AG09309 (cell line): ENCODE measurements at places on chromosomes 1 and 21.

DNA sequence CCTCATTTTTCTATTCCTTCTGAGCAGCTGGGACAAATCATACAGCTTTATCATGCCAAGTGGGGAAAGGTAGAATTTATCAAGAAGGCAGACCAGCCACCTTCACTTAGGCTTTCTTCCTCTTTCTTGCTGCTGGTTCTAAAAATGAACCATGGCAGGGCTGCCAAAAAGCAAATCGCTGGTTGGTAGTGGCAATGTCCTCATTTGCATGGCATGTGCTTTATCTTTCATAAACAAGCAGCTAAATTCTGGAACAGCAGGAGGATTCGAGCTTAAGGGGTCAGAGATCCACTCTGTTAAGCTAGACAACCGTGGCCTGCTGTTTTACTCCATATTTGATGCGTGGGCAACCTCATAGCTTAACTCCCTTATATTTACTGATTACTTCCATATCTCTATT is 91.3 kb downstream of the RPE65 start:
- no peak for DNase-seq

DNA sequence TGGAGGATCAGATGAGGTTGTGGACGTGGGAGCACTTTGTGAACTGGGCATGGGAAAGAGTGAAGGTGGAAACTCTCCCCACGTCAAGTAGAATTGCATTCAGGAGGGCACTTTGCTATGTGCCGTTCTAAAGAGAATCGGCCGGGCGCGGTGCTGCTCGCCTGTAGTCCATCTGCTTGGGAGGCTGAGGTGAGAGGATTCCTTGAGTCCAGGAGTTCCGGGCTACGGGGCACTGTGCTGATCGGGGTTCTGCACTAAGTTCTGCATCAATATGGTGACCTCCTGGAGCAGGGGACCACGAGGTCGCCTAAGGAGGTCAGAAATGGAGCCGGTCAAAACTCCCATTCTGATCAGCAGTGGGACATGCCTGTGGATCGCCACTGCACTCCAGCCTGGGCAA is 141.9 kb downstream of the PEX14 start:
- DNase-seq: no peak

DNA sequence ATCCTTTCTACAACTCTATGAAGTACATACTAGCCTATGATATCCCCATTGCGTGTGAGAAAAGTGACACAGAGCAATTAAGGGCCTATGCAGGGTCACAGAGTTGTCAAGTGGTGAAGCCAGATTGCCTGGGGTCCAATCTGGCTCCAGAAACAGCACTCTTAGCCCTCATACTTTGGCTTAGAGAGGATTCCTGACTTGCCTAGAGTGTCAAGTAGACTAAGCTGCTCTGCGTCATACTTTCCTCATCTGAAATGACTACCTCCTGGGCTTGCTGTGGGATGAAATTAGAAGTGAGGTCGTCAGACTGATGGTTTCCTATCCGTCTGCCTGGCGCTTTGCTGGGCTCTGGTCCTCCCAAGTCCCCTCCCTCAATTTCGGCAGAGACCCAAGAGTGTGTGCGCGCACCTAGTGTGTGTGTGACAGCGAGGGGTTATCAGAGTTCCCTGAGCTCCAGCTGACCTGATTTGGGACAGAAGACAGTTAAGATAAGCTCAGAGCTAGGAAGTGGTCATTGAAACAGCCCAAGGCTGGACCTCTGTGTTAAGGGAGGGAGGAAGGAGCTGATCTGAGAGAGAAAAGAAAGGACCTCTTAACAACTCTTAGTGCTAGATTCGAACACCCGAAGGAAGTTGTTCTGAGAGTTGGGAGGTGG is 5.4 kb upstream of the NUAK2 start:
- DNase-seq: no peak

GRCh38 chr1:27690183-27690582 is 18.2 kb upstream of the IFI6 start:
- DNase-seq: no peak

DNA sequence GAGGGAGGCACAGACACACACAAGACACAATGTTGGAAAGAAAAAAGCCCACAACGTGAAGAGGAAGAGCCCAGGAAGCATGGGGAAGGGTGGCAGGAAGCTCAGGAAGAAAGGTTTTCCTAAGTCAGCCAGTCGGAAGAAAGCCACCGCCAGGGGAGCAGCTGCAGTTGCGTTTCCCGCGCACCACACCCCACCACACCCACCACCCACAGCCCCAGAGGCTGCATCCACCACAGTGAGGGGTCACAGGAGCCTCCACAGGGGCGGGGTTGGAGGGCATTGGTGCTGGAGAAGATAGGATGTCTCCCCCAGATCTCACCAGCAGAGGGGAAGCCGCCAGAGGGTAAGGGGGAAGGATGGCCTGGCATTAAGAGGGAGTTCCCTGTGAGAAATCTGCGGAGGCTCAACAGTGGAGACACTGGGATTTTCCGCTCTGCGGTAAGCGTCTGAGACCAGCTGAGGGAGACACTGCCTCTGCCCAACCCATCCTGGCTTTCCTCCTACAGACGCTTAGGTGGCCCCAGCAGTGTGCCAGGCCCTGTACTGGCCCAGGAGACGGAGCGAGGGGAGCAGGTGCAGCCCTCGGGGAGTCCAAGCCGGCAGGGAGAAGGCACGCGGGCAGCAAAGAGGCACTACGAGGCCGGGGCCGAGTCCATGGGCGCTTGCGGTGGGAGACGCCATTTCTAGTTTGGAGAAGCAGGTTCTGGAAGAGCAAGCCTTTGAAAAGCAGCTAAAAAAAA is 19.8 kb downstream of the PGLYRP3 start:
- DNase-seq: no peak

DNA sequence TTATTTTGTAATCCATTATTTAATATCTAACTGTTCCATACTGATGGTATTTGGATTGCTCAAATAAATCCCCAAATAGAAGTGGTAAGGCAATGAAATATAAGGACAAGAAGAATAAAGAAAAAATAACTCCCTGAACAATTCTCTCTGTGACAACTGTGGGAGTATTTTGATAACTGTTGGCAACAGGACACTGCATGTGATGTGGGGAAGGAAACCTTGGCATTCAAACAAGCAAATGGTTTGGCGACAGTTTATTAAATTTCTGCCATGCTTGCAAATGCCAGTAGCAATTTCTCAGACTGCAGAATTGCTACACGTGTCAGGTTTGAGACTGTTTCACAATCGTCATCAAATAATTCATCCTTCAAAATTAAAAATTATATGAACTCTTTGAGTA is 8.6 kb upstream of the MRPL39 start:
- no peak for DNase-seq

DNA sequence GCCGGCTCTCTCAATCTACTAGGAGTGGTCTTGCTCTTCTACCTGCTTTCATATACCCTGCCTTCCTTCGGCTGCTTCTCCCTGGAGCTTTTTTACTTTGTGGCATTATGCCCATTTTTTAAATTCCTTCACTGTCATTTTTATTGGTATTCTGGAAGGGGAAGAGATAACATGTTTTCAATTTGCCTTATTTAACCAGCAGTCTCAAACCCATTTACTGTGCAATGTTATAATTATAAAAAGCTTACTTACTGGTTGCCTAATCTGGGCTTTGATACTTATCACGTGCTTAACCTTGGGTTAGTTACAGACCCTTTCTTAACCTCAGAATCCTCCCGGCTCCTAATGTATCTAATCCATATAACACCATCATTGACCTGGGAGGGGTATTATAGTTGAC is 128.1 kb downstream of the SIPA1L2 start:
- no peak for DNase-seq

DNA sequence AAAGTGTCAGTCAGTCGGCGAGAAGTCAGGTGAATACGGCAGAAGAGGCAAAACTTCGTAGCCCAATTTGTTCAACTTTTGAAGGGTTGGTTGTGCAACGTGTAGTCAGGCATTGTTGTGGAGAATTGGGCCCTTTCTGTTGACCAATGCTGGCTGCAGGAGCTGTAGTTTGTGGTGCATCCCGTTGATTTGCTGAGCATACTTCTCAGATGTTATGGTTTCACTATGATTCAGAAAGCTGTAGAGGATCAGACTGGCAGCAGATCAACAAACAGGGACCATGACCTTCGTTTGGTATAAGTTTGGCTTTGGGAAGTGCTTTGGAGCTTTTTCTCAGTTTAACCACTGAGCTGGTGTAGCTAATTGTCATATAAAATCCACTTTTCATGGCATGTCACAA is 190.2 kb upstream of the ADAMTS5 start:
- DNase-seq: no peak

- no peak for DNase-seq
These were observed 314.9 kb downstream of the MRPL39 start for GRCh38 chr21:25292396-25292795.

DNA sequence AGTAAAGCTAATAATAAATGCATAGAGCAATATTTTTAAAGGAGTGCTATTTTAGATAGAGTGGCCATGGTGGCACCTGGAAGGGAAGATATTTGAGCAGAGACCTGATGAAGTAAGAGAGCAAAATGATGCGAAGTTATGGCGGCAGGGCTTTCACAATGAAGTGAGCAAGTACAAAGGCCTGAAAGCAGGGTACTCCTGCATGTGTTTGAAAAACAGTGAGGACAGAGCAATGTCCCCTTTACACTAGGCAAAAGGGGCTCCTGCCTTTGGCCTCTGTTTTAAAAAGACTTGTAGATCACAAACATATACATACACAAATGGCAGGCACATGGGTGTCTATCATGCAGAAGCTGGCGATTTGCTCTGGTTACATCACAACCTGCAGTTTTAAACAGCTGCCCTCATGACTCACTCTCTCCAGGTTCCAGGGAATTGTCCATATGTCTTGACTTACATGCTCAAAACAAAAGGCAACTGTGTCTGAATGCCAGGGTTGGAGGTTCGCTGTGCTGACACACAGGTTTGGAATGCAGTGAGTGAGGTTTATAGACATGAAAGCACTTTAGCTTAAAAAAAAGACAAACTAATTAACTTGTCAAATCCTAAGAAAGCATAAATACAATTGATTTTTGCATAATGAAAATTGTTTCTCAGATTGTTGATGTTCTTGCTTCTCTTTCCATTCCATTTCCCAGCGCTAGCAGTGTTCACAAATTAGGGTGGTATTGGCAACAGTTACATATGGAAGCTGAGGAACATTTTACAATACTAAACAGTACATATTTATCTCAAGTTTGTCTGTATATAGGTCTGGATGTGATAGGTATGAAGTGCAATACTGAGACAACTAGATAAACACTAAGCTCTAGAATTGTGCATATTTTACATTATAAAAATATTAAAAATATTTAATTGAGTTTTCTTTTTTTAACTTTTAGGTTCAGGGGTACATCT is 313.9 kb downstream of the BARHL2 start:
- peak; percentile 91 for DNase-seq

- peak; percentile 93 for DNase-seq
These were observed 681.2 kb downstream of the PLPP3 start for GRCh38 chr1:55898181-55898580.

DNA sequence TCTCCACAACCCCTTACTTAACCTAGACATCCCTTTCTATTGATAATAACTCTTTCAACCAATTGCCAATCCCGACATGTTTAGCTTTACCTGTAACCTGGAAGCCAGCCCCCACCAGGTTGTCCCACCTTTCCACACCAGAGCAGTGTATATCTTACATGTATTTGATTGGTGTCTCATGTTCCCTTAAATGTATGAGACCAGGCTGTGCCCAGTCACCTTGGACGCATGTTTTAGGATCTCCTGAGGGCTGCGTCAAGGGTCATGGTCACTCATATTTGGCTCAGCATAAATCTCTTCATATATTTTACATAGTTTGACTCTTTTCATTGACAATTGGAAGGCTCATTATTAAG is 5.3 kb upstream of the SLC19A1 start:
- DNase-seq: no peak

- no peak for DNase-seq
These were observed 296.3 kb downstream of the NFIA start for GRCh38 chr1:61378494-61379180.

GRCh38 chr1:61259379-61260148 is 177.2 kb downstream of the NFIA start:
- no peak for DNase-seq

DNA sequence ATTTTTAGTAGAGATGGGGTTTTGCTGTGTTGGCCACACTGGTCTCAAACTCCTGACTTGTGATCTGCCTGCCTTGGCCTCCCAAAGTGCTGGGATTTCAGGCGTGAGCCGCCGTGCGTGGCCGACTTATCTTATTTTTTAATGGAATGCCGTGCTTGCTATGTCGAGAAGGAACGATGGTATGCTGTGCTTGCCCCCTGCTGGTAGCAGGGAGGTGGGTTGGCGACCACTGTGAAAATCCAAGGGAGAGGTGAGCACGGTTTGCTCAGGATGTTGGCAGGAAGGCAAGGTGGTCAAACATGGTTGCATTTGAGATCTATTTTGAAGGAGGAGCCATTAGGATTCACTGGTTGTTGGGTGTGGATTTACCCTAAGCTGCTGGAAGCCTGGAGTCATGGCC is 45.8 kb upstream of the RCC2 start:
- DNase-seq: no peak

DNA sequence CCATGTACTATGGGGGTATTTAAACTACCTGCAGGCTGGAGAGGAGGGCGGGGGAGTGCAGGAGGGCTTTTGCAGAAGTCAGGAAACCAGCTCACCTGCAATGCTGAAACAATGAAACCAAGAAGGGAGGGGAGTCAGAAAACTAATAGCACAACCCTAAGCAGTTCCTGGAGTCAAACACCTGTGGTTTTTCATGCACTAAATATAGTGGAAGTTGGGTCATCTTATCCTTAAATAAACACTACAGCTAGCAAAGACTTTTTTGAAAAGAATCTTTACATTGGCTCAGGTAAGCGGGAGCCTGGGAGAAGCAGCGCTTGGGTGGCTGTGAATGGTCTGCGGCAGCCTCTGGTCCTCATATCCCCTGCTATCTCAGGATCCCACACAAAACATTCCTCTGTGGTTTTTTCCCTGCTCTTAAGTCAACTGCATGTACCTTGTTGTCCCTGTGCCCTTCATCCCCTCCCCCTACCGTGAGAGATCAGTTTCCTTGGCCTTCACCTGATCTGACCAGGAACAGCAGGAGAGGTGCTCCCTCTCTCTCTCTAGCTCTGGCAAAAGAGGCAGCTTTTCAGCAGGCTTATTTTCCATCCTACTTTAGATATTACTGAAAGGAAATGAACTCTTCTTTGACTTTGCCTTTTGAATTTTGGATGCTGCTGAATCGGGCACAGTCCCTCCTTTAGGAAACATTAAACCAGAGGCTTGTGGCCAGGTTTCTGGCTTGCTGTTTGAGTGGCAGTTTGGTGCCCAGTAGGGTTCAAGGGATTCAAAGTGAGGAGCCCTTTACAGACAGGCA is 26.6 kb downstream of the TENT5C start:
- no peak for DNase-seq

DNA sequence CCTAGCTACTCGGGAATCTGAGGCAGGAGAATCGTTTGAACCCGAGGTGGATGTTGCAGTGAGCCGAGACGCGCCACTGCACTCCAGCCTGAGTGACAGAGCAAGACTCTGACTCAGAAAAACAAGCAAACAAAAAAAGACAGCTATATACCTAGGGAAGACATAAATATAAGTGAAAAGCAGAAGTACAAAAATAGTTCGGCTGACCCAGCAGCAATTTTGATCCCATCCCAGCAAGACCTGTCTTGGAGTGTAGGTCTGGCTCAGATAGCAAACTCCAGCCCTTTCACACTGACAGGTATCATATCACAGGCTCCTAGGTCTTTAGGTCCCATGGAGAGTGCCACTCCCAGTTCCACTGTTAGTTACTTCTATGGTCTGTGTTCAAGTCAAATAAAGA is 14.6 kb downstream of the MTX1 start:
- DNase-seq: no peak
